NCI-H2081 (cell line): ENCODE measurements at places on chromosomes 16 and 17.

GRCh38 chr17:21287703-21288449, 3.4 kb downstream of the MAP2K3 start:
- DNase-seq: peak; percentile 50

DNA sequence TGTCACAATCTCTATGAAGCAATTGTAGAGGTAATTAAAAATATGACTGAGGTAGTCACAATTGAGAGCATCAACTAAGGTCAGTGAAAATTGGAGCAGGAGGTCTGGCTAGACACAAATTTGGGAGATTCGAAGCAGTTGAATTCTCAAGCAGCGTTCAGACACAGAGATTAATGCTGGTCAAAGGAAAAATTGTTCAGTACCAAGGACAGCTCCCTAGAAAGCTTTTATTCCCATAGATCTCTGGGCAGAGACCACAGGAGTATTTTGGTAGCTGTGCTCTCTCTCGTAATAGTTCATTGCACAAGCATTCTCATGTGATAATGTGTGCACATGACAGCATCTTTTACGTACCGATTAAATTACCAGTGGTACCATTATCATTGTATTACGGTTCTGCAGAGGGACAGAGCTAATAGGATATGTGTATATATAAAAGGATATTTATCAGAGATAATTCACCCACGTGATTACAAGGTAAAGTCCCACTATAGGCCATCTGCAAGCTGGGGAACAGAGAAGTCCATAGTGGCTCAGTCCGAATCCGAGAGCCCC, 387.5 kb upstream of the HSBP1 start:
- DNase-seq: no peak

GRCh38 chr16:55542459-55543082, 23.9 kb upstream of the CAPNS2 start:
- no peak for DNase-seq

DNA sequence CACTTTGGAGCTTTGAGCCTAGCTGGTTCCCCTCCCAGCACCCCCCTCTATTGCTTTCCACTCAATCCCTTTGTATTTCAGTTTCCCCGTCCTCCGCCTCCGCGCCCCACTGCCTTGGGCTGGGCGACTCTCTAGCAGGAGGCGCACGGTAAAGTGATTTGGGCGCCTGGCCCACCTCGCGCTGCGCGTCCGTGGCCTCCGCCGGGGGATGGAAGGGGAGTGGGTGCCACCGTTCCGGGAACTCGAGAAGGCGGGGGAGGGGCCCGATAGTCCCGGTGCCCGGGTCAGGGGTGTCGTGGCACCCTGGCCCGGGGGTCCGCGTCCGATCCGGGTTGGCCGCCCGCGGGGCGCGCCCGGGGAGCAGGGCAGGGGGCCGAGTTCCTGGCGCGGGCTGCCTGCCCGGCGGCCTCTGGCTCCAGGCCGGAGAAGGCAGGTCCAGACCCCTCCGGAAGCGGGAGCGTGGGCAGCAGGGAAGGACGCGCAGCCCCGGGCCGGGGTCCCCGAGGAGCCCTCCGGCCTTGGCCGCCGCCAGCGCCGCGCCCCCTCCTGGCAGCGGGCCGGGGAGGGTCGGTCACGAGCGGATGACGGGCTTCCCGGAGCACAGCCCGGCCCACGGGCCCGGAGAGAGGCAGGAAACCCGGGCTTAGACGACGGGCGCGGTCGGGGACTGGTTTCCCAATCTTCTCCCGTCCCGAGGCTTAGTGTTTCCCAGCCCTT, 15.8 kb downstream of the MEOX1 start:
- DNase-seq: no peak

DNA sequence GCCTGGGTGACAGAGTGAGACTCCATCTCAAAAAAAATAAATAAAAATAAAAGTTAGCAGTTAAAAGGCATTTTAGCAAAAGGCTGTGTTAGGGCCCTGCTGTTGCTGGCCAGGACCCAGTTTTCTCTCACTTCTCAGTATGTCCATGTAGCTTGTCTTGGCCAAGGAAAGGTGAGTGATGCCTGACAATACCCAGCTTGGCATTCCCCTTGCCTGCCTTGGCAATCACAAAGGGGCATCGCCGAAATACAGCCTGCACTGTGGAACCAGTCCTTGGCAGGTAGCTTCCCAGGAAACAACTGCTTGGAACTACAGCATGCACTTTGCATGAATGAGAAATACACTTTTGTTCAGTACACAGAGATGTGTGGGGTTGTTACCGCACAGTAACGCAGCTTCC, 61.7 kb downstream of the DNAH17 start:
- DNase-seq: no peak

DNA sequence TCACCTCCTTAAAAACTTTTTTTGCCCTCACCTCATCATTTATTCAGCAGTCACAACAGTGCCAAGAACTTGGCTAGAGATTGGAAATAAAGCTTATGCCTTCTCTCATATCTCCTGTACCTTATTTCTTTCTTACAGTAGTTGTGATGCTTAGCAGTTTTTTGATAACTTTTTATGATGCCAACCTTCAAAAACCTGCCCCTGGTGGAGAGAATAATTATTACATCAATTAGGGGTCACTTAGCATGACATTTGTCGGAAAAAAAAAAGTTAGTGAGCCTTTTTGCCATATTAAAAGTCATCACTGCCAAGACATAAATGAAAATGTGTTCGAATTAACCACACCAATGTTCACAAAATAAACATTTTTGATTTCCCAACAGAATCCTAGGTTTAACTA, 296.6 kb downstream of the WWOX start:
- DNase-seq: no peak

- no peak for DNase-seq
Measured at GRCh38 chr16:10920726-10921427, 21.4 kb downstream of the DEXI start.

DNA sequence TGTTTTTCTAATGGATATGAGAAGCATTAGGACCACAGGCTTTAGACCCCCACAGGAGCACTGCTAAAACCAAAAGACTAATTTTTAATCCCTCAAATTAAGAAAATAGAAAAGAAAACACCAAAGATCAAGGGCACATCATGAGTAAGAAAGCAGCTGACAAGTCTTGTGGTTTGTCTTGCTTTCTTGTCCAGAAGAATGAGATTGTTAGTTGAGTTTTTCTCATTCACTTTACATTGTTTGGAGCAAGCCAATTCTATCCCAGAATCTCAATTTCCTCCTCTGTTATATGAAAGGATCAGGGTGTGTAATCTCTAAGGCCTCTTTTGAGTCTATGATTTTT, 899.0 kb downstream of the KCNJ2 start:
- DNase-seq: no peak

GRCh38 chr17:14432079-14432478, 131.2 kb downstream of the HS3ST3B1 start:
- no peak for DNase-seq

DNA sequence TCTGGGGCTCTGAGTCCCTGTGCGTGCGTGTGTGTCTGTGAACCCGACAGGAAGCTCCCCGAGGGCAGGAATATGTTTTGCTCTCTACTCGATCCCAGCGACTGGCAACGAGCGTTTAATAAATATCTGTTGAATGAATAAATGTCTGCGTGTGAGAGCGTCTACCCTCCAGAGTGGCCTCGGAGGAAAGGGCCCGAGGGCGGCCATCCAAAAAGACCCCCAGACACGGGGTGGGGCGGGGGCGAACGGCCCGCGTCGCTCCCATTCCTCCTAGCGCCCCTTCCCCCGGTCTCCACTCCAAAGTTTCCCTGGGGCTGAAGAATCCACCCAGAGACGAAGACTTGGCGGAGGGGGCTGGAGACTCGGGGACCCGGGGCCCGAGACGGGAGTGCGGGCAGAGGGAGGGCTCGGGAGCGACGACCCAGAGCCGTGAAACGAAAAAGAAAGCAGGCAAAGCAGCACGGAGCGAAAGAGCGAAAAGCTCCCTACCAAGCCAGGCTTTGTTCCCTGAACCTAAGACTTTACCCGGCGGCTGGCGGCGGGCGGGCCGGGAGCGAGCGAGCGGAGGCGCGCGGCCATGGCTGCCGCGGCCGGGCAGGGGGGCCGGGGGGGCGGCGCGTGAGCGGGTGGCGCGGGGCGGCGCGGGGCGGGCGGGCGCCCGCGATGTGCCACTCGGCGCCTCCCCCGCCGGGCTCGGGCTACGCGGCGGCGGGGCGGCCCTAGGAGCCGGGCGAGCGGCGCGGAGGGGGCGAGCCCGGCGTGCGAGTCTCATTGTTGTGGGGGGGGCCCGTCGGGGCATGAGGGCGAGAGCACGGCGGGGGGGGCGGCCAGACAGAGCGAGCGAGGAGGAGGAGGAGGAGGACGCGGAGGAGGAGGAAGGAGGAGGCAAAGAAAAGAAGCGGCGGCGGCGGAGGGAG, at the start of gene MLLT6:
Gene MLLT6 (plus strand): TSS at position 668 of the 917 bp plus-strand sequence. CDS start 360 bp downstream, outside the sequence.
- DNase-seq: peak; percentile 85

DNA sequence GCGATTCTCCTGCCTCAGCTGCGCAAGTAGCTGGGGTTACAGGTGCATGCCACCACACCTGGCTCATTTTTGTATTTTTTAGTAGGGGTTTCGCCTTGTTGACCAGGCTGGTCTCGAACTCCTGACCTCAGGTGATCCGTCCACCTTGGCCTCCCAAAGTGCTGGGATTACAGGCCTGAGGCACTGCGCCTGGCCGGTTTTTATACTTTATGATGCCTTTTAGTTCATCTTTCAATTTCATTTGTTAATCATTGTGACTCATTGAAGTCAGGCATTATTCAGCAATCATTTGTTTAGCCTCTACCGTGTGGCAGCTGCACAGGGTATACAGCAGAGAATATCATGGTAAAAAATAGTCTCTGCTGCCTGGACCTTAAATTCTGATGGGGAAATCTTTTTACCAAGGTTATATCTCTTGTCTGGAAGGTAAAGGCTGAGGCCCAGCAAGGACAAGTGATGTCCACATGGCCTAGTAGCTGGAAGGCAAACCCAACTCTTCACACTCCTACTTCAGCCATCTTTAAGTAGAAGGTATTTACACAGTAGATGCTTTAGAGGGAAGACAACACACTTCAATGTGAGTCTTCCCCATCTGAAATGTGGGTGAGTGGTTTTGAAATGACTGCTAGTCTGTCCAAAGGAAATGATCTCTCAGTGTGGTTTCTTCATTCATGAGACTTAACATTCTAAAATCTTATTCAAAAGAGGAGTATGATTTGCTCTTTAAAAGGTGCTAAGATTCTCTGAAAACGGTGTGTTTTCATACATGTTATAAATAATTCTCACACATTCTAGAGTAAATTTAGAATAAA, 2.4 kb downstream of the PRPSAP2 start:
- no peak for DNase-seq

- no peak for DNase-seq
Measured at GRCh38 chr16:8109510-8110369, 480.6 kb downstream of the TMEM114 start.

DNA sequence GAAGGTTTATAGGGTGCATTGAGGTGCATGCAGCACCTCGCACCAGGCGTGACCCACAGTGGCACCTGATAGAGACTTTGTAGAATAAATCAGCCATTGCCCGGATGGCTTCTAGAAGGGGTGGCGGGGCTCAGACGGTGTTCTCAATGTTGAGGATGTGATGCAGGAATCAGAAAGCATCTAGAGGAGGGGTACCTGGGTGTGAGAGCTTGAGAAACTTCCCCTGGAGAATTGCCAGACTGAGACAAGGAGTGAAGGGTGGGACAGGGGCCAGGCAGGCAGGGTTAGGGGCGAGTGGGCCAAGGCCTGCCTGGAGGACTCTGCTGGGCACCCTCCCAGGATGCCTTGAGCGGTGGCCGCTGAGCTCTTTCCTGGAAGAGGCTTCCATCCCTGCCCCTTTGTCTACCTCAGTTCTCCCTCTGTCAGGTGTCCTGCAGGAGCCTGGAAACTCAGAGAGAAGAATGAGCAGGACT, 9.3 kb upstream of the ADGRG1 start:
- DNase-seq: no peak

DNA sequence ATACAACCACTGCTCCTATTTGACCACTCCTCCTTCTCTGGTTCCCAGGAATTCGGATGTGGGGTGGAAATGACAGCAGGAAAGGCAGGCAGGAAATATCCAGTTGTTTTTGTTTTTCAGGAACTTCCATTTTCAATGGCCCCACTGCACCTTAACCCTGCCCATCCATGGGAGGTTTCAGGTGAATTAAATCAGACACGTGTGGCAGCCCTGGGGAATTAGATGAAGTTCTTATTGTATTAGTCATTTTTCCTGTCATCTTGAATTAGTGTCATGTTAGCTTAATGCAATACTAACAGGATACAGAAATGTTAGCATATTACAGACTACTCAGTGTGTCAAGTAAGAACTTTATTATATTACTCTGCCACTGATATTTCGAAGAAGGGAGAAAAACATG, 146.4 kb downstream of the CHD9NB start:
- no peak for DNase-seq

GRCh38 chr17:66950886-66951604, 13.5 kb upstream of the CACNG4 start:
- DNase-seq: no peak

DNA sequence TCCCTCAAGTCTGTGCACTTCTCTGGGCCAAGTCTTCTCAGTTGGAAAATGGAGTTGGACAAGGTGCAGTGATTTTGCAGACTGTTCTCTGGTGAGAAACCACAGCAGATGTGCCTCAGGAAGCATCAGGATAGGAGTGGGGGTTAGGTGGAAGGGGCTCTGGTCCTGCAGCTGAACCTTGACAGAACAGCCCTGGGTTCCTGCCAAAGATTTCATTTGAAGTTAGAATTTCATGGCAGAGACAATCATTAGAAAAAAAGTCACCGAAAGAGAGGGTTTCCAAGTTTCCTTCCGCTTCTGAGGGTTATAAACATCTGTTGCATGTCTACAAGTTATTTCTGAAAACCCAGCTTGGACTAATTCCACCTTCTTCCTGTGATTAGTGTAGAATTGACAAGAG, 80.4 kb upstream of the IRX3 start:
- no peak for DNase-seq

GRCh38 chr17:77396610-77397009, 255.8 kb downstream of the SEC14L1 start:
- no peak for DNase-seq

DNA sequence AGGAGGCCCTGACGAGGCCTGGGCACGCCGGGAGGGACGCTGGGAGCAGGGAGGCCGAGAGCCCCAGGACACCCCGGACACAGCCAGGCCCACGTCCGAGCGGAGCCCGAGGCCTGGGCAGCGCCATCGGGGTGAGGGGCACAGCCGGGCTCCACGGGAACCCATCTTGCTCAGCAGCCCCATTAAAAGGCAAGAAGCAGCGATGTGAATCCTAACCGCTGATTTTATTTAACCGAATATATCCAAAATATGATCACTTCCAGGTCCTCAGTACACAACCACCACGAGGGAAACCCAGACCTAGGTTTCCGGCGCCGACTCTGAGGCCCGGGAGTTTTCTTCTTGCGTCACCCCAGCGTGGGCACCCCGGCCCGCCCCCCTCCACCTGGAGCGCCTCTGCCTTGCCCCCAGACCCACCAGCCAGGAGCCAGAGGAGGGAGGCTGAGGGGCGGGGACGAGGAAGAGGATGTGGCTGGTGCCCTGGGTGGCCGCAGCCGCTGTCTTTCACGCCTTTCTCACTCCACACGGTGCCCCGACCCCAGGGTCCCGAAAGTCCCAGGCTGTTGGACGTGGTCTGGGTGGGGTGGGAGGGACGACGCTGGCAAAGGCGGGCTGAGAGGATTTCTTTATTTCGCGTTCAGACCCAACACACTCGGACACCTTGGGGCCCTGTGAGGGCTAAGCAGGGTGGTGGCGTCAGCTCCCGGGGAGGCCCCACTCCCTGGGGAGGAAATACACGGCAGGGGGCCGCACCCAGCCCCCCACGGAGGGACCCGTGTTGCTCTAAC, 568 bp upstream of the CCDC154 start:
- DNase-seq: no peak
